Activated CD4-positive, alpha-beta memory T cell treated with anti-CD3 and anti-CD28 coated beads, Interleukin-2, amount 10 ng/mL, durations not matched to agents 7 days and 5 days (primary cell): ENCODE measurements at places on chromosomes 13 and 19.

DNA sequence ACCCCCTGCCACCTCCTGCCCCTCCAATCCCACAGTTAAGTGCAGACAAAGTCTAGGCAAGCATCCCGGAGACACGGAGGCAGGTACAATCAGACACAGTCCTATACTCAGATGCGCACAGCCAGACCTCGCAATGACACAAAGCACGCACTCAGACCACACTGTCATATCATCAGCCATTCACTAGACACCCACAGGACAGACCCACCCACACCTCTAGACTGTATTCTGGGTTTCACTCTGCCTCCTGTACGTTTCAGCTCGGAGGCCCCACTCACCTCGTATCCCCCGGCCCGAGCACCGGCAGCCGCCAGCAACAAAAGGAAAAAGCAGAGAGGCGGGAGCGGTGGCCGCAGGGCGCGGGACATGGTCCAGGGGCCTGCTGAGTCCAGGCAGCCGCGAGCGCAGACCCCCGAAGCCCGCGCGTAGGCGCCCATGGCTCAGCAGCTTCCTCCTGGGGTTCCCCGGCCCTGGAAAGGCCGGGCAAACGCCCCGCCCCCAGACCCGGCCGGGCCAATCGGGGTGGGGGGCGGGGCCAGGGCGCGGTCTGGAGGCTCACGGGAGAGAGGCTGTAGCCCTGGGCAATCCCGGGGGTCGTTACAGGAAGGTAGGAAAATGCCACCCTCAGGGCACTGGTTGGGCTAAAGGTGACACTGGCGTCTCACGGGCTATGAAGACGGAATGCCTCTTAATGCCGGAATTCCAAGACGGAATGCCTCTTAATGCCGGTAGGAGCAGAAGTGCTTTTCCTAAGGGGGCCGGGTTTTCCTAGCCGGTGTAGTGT, at the start of the genes MAN2B1 and WDR83:
TSS of gene MAN2B1 (minus strand) at position 478 of the 784 bp plus-strand sequence. CDS start at position 437, 41 bp downstream.
TSS of gene WDR83 (plus strand) at position 543 of the 784 bp plus-strand sequence. CDS start 2,984 bp downstream, outside the sequence.
- peak; percentile 80 for DNase-seq

GRCh38 chr19:46250076-46250735, 20.7 kb downstream of the IGFL1 start:
- DNase-seq = no peak

- DNase-seq = no peak
Measured at GRCh38 chr19:33668968-33669367, 47.2 kb downstream of the CHST8 start.

- DNase-seq = peak; percentile 77
Measured at GRCh38 chr19:47186446-47187334, 44.3 kb downstream of the BBC3 start.

- DNase-seq = no peak
Measured at GRCh38 chr13:93505104-93505952, 278.7 kb downstream of the GPC6 start.

GRCh38 chr19:11405846-11406643, 13.1 kb downstream of the RGL3 start:
- no peak for DNase-seq

GRCh38 chr13:22076658-22077057, 405.8 kb downstream of the FGF9 start:
- DNase-seq = no peak

DNA sequence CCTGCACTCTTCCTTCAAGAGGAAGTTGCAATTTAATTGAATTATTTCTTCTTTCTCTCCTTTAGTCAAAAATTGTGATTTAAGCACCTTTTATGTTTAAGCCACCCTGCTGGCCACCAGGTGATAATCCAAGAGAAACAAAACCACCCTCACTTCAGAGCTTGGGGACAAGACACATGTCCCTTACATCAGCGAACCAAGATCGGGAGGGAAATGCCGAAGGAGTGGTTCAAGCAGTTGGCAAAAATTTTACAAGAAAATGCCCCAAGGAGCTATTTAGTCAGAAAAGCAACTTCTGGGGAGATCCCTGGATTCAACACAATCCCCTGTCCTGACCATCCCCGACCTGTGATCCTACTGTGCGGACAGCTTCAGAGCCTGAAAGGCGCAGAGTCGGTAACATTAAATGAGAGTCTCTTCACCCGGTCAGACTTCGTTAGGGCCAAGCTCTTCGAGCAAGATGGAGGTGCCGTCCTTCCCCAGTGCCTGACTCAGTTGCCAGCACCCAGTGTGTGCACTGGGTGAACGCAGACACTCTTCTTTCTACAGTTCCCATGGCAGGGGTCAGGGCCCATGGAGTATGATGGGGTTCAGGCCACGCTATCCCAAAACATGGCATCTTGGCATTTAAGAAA, 78.6 kb upstream of the TM9SF2 start:
- DNase-seq = no peak

DNA sequence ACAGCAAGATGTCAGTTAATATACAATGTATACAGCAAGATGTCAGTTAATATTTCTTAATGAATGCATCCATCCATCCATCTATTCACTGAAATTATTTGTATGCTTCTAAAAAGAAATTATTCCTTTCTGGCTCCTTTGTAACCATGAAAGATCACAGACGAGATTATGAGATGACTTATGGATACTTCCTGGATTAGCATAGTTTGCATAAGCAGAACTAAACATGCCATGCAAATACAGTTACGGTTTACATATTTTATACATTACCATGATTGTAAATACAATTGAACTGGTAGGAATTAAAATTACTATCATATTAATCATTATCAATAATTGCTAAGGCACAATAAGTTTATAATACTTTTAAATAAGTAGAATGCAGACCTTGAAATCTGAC, 32.7 kb downstream of the NALCN start:
- no peak for DNase-seq

DNA sequence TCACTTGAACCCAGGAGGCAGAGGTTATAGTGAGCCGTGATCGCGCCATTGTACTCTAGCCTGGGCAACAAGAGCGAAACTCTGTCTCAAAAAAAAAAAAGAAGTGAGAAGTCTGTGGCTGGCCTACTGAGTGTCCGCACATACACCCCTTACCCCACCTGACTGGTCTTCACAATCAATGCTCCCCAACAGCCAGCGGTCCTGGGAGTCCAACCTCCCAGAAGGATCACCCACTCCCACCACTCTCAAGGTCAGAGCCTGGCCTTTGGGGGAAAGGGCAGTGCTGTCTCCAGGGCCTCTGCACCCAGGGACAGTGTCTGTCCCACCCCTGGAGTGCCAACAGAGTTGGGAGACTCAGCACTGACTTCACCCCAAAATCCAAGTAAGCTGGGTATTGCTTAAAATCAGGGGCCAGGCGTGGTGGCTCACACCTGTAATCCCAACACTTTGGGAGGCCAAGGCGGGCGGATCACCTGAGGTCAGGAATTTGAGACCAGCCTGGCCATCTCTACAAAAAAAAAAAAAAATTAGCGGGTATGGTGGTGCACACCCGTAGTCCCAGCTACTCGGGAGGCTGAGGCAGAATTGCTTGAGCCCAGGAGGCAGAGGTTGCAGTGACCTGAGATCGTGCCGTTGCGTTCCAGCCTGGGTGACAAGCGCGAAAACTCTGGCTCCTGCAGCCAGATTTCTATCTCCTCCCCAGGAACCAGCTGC, 2.3 kb upstream of the CD320 start:
- DNase-seq = no peak

DNA sequence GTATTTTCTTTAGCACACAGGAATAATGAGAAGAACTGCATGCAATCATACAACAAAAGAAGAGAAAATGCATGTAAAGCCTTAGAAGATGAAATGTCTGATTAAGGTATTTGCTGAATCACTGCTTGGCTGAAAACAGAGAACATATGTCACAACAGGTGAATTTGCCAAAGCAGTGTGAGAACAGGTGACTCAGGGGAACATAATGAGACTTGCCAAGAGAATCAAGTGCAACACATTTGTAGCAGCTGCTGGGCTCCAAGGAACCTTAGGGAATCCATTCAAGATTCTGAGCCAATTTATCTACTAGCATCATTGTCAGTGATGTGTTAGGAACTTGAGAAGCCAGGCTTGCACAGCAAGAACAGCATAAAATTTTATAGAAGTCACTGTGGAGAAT, 273.1 kb downstream of the PCDH20 start:
- no peak for DNase-seq

- peak; percentile 48 for DNase-seq
Measured at GRCh38 chr13:79481685-79482052, 714 bp downstream of the NDFIP2 start.

GRCh38 chr13:22061806-22062391, 391.0 kb downstream of the FGF9 start:
- peak; percentile 34 for DNase-seq

DNA sequence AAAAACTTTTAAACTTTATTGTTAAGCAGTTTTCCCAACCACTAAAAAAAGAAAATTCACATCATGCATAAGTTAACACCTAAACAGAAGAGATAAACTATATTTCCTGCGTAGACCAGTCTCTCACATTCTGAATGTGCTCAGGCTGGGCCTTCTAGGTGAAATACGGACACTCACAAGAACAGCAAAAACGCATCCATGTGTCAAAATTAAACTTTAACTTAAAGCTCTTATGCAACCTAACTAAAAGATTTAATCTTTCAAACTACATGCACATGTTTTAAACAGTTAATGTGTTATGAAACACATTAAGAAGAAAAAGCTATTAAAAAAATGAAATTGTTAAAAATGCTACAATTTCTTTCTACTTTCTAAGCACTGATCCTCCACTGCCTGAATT, 2.6 kb downstream of the SAFB2 start:
- DNase-seq = no peak

- no peak for DNase-seq
Measured at GRCh38 chr19:40815223-40815622, 16.2 kb downstream of the EGLN2 start.

- no peak for DNase-seq
Measured at GRCh38 chr19:3443840-3444694, 36.3 kb downstream of the SMIM24 start.

GRCh38 chr13:109516186-109516585, 270.2 kb downstream of the IRS2 start:
- DNase-seq = no peak

- peak; percentile 46 for DNase-seq
Measured at GRCh38 chr19:12994701-12995595, at the start of gene NFIX. Gene NFIX (plus strand): TSS chr19:12995475. CDS start chr19:12995838, 363 bp downstream.

DNA sequence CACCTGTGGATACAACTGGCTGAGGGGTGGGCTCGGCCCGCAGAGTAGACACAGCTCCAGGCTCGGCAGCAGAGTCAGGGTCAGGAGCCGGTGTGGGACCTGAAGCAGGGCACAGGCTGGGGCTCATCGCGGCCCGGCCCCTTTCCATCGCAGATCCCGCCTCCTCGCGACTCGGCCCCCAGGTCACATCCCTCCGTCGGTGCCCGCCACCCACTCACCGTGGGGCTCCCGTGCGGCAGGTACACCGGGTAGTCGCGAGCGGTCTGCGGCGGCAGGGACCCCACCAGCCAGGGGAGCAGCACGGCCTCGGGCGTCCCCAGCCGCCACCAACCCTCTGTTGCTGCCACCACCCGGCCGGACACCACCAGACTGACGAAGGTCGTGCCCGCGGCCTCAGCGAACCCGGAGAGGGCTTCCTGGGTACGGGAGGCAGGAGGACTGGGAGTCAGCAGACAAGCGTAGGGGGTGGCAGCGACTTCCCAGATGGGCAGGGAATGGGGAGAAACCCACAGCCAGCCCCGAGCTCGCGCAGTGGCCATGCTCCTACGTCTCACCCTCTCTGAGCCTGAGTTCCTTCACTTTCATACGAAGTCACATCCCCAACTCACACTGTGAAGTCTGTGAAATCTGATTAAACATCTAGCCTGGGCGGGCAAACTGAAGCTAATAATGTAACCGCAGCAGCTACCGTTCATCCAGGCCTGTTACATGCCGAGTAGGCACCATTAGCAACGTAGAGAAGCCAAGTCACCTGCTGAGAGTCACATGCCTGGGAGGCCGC, 3.7 kb downstream of the FUZ start:
- DNase-seq = peak; percentile 62

- no peak for DNase-seq
Measured at GRCh38 chr13:47258384-47258783, 361.5 kb upstream of the HTR2A start.

- no peak for DNase-seq
Measured at GRCh38 chr13:101425623-101426022, 9.3 kb upstream of the NALCN start.
